ENCODE measurements at places on chromosomes 1 and 21.

DNA sequence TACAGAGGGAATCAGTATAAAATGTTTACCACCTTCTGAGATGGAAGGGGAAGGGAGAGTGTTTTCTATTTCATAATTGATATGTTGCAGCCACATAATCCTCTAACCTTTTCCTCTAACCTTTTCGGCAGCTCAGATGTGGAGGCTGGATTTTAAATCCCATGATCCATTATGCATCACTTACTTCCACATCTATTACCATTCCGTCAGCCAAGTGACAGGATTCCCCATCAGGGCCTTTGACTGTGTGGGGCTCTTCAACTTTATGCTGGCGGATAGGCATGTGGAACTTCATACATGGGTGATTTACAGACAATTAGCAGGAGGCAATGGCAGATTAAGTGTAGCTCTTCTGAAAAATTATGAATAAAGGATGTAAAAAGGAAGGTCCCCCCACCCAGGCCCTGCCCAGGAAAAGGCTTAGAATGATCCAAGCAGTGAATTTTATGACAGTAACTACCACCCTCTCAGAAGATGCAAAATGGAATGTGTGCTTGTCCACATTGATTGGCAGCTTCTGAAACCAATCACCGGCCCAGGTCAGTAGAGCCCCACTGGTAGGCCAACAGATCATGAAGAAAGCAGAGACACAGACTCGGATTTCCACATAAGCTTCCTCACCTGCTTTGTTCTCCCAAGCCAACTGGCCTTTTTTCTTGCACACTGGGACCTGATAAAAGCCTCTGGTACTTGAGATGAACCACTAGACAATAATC, 147.0 kb downstream of the ST6GALNAC5 start:
- DNase-seq = no peak

GRCh38 chr1:40362699-40363098, 10.8 kb upstream of the SMAP2 start:
- DNase-seq = no peak

DNA sequence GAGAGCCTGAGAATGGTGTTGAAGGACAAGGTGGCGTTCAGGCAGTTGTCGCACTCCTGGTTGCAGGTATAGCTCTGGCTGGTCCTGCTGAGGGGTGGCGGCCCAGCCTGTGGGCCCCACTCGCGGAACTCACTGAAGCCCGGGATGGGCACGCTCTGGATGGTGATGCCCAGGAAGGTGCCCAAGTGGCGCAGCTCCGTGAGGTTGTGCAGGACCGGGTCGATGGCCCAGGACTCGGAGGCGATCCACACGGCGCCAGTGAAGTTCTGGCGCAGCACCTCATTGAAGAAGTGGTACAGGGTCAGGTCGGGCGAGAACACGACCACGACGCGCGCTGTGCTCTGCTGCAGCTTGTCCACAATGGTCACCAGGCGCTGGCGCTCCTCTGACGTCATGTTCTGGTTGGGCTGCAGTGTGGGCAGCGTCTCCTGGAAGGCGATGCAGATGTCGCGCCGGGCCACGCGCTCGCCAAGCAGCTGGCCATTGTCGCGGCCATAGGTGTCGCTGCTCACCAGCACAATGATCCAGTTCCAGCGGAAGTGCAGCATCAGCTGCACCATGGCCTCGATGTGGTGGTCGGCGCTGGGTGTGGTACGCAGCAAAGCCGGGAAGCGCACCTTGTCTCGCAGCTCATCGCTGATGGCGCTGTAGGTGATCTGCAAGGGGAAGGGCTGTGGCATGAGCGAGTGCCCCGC, 5.0 kb downstream of the TAS1R2 start:
- no peak for DNase-seq

GRCh38 chr1:225572422-225572821, 80.5 kb downstream of the ENAH start:
- no peak for DNase-seq

DNA sequence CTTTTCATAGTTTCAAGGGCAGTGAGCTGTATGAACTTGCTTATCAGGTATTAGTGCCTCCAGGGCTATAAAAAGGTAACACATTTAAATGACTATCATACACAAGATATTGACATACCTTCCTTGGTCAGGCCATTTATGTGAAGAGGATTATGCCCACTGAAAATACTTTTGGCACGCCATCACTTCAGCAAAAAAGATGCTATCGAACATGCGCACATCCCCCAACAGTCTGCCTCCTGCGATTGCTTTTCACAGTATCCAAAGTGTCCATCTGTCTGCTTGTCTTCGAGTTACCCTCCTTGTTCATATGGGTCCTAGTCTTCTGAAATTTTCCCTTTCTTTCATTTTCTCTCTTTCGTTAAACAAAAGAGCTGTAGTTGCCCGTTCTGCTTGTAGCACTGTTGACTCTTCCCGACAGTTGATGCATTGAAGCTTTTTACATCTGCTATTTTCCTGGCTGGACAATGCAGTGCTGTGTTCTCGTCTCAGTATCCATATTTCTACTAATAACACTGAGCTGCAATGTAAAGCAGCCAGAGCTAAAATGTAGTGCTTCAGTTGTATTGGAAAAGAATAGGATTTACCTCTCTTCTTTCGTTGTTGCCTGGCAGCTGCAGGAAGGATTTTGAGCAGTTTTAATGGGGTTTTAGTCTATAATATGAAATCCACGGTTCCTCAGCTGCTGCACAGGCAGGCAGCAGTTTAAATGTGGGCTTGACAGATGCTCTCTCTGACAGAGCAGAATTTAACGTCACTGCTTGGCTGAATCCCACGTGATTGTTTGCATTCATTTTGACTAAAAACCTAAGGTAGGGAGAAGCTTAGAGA, at the start of gene B3GALT2:
TSS of gene B3GALT2 (minus strand) at position 713 of the 831 bp plus-strand sequence. CDS start 5,051 bp downstream, outside the sequence.
- no peak for DNase-seq

DNA sequence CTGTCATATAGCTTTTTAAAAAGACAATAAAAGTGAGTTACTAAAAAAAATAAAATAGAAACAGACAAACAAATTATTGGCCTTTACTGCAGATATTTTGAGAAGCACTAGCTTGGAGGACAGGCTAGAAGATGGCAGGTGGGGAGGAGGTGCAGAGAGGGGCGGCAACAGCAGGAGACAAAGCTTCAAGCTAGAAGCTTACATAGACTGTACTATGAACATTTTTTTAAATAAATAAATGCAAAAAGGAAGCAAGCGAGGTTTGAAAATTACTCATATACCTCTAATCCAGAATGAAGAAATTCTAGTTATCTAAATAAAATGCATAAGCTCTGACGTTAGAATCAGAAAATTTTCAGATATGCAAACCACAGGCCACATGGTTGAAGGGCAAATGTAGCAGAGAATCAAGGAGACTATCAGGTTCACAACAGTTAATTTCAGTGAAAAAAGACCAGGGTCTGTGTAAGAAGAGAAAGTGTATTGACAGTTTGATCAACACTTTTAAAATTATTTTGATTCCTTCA, 54.9 kb downstream of the NRIP1 start:
- DNase-seq = no peak

DNA sequence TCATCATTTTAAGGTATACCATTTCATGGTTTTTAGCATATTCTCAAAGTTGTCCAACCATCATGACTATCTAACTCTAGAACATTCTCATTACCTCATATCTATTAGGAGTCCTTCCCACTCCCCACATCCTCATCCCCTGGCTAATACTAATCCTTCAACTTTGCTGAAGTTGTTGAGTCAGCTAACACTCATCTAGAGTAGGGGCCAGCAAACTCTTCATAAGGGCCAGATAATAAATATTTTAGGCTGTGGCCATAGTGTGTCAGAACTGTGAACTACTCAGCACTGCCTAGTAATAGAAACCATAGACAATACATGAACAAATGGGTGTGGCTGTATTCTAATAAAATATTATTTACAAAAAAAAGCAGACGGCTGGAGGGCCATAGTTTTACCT, 43.0 kb downstream of the TOR3A start:
- no peak for DNase-seq

DNA sequence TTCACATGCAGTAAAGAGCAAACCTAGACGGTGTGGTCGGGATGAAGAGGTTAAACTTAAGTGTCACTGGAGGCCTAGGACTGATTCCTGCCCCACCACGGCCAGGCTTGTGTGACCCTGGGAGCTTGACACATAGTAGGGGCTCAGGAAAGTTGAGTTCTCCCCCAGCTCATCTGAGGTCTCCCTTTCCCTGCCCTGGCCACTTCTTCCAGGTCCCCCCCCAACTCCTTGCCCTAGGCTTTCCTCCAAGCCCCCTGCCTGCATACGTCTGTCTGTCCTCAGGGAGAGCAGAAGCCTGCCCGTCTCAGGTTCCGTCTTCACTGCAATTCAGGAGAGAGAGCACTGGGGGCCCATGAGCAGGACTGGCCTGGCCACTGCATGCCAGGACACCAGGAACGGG, 225.8 kb downstream of the PTPRU start:
- DNase-seq = no peak

- peak; percentile 46 for DNase-seq
These were observed 218.7 kb upstream of the COA6 start for GRCh38 chr1:234154320-234155251.

GRCh38 chr1:158724442-158724841, 3.9 kb upstream of the OR6K3 start:
- no peak for DNase-seq

DNA sequence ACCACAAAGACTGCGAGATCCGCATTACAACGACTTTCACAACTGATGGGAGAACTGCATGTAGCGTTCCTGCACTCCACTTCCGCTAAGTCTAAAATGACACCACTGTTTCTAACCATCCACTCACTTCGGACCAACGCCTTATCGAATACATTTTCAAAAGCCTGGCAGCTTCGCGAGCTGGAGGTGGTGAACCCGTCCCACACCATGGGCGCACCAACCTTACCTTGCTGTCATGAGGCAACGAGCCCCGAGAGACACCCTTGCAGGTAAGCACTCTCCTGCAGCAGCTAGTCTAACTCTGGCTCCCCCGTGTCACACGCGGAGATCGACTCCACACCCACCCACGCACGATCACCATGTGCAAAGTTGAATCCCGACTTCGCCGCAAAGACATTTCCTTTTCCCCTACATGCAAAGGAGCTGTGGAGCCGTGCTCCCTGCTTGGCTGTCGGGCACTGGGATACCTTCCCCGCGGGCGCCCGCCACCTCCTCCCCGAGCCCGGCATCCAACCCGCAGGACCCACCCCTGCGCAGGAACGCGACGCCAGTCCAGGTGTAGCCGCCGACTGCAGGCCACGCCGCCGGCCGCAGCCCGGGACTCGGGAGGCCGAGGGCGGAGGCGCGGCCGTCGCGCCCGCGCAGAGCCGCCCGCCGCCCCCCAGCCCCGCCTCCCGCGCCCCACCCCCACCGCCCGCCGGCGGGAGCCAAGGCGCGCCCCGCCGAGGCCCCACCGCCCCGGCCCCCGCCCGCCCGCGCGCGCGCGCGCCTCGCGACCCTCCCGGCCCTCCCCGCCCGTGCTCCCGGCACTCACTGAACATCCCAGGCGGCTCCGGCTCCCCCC, 629 bp downstream of the TAF5L start:
- DNase-seq = peak; percentile 7

GRCh38 chr1:36525166-36525565, 42.5 kb upstream of the CSF3R start:
- no peak for DNase-seq

DNA sequence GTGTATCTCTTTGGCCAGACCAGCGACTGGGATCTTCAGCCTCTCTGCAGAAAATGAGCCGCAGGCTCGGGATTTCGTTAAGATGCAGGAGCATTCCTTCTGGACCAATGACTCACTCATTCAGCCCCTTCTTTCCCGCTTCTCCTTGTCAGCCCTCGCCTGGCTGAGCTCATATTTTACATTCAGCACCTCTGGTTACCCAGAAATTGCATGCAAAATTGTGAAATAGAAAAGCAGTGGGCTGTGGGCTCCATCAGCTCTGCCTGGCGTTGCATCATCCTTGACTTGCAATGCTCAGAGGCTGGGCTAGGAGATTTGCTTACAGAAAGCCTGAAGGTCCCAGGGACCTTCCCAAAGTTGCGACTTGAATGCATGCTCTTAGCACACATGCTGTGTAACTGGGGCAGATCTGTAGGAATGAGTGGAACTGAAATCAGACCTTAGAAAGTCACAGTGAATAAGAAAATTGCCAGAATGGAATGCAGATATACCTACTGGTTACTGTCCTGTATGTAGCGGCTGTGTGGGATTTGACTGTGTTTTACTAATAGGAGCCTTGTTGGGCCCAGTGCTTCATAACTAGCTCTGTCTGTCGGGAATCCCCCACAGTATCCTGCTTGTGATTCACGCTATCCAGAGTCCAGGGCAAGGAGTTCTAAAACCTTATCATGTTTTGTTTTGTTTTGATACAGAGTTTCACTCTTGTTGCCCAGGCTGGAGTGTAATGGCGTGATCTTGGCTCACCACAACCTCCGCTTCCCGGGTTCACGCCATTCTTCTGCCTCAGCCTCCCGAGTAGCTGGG, 444.8 kb downstream of the KIF26B start:
- no peak for DNase-seq

Data from LNCaP clone FGC (cell line).